Glutamatergic neuron (in vitro differentiated cells): ENCODE measurements at places on chromosomes 2 and 18.
A peak's percentile ranks its signal among the peaks of the same experiment; 100 is the strongest.

GRCh38 chr18:48037481-48038271, 107.2 kb upstream of the SMAD2 start:
- DNase-seq = peak; percentile 36

- DNase-seq = no peak
These were observed 44.8 kb downstream of the SPP2 start for GRCh38 chr2:234095301-234095700.

DNA sequence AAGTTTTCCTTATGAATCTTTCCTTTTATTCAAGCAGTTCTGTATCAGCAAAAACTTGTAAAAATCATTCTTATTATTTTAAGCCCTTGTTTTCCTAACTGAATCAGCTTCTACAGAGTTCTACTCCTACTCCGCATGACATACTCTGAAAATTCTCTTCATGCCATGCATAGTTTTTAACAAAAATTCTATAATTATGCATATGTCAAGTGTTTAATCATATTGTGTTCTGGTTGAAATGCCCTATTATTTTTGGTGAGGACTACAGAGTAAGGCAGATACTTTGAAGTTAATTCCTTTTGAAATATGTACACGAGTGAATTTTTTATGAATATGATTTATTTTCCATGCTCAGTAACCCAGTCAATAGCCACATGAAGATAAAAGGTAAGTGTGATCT, 28.8 kb downstream of the ANKRD30B start:
- no peak for DNase-seq

GRCh38 chr2:105062158-105062557, 24.3 kb downstream of the MRPS9 start:
- no peak for DNase-seq

GRCh38 chr2:32484937-32485336, 128.1 kb downstream of the BIRC6 start:
- DNase-seq = no peak
